ENCODE measurements at places on chromosomes 16 and 17. TPM values are rescaled to one million over a fixed set of nuclear protein-coding genes. Genes with fewer than 3 reads are reported as not detected.

Gene EFCAB5
- total RNA-seq, result not detected

Gene PDE6G
- total RNA-seq, result 1.4 TPM

DNA sequence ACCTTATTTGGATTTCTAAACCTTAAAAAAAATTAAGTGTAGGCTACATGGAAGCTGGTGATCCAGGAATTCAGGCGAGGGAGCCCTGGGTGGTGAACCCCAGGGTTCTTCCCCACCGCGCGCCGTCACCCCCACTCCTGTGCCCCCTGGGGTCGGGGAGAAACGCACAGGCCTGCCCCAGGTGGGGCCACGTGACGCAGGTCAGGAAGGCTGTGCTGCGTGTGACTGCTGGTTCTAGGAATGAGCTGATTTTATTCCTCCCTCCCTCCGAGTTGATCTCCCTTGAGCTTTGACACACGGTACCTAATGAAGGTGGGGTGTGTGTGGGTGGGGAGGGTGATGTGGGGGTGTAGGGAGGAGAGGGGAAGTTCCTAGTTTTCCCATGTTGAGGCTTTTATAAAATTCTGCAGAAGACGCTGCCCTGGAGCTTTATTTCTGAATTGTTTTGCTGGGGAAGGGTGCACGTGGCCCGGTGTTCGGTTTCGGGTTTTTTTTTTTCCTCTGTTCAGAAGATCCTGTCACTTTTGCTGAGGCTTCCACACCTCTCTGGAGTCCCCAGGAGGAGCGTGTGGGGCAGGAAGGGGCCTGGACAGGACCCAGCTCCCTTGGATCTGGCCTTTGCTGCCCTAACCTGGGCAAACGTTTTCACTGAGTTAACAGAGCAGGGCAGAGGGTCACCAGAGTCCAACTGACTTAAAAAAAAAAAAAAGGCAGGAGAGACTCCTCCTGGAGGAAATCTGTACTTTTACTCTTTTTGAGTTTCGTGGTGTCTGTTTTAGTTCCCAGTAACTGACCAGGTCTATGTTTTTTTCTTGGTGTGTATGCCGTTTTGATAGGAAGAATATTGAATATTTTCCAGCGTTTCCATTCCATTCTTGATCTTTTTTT is 55.8 kb upstream of the GSE1 start:
- no peaks in the 10 kb centered on the region for H3K27me3 ChIP-seq
- no peaks in the 10 kb centered on the region for H3K36me3 ChIP-seq
- H3K4me1 ChIP-seq, result peaks cover 67% of the 10 kb centered on the region
- DNase-seq, result peak; percentile 75
- peak overlapping the region; percentile 73 for H3K27ac ChIP-seq

GRCh38 chr16:73041676-73042075 is 6.3 kb downstream of the ZFHX3 start:
- H3K4me3 ChIP-seq, result no peak overlapping the region
- no peaks in the 10 kb centered on the region for H3K36me3 ChIP-seq
- no peaks in the 10 kb centered on the region for H3K27me3 ChIP-seq
- peaks cover 100% of the 10 kb centered on the region for H3K4me1 ChIP-seq
- no peak for DNase-seq

- no peaks in the 10 kb centered on the region for H3K27me3 ChIP-seq
- H3K36me3 ChIP-seq, result no peaks in the 10 kb centered on the region
- 0 out of 2 replicates have a peak, but pooled peaks cover 6% of the 10 kb centered on the region for H3K4me1 ChIP-seq
- no peak overlapping the region for H3K27ac ChIP-seq
- DNase-seq, result no peak
These were observed 109.9 kb upstream of the TBX2 start for GRCh38 chr17:61289408-61290385.

DNA sequence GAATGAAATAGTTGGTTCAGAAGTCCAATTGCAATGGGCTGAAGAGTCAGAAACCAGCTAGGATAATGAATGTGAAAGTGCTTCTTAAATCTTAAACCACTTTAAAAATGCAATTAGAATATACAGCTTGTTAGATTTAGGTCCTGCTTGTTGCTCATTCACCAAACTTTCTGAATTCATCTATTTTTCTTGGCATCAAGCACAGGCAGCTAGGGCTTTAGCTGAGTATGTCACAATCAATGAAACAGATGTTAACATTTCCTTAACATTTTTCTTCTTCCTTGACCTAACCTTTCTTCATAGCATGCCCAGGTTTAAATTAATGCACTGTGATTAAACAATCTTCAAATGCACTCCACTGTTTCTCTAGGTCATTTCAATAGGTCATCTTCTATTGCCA is 14.4 kb downstream of the KIF2B start:
- no peak overlapping the region for H3K27ac ChIP-seq
- H3K4me1 ChIP-seq, result no peaks in the 10 kb centered on the region
- H3K27me3 ChIP-seq, result no peaks in the 10 kb centered on the region
- no peak for DNase-seq

DNA sequence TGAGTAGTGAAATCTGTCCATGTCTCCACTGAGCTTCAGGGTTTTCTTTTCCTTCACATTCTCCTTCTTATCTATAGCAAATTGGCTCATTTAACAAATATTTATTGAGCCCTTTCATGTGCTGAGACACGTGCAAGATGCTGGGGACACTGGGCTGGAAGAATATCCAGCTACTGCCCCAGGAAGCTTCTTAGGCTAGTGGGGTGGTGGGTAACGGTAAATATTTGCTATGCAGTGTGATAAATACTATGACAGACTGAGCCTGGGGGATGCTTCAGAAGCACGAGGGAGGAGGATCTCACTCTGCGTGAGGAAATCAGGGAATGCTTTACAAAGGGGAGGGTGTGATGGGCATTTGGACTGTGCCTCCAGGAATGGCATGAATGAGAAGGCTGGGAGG is 524.1 kb downstream of the GRIN2A start:
- no peak overlapping the region for H3K27ac ChIP-seq
- H3K4me3 ChIP-seq, result no peak overlapping the region
- no peaks in the 10 kb centered on the region for H3K27me3 ChIP-seq
- DNase-seq, result no peak

- H3K27ac ChIP-seq, result no peak overlapping the region
- H3K27me3 ChIP-seq, result no peaks in the 10 kb centered on the region
- peaks cover 57% of the 10 kb centered on the region for H3K4me1 ChIP-seq
- no peak for DNase-seq
These were observed 13.6 kb downstream of the DRC7 start for GRCh38 chr16:57708168-57708567.

DNA sequence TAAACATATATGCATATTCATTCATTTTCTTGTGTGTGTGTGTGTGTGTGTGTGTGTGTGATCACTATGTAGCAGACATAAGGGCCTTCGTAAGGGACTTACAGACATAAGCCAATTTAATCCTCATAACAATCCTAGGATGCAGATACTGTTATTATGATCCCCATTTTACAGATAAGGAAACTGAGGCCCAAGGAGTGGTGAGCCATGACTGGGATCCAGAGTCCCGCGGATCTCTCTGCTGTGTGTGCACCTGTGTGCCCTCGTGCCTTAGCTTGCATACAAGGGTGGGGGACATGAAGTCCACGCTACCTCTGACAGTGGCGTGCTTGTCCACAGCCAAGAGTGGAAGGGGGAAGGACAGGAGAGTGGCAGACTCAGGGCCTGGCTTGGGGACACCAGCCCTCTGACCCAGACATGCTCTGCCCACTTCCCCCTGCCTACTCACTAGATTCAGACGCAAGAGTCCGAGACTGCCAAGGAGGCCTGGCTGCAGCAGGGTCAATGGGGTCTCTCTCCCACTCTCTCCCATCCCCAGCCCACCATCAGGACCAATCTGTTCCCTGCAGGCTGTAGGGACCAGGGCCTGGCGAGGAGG is 9.8 kb upstream of the SMTNL2 start:
- H3K36me3 ChIP-seq, result no peaks in the 10 kb centered on the region
- H3K27me3 ChIP-seq, result no peaks in the 10 kb centered on the region
- DNase-seq, result no peak
- H3K4me1 ChIP-seq, result peaks cover 54% of the 10 kb centered on the region
- no peak overlapping the region for H3K4me3 ChIP-seq

DNA sequence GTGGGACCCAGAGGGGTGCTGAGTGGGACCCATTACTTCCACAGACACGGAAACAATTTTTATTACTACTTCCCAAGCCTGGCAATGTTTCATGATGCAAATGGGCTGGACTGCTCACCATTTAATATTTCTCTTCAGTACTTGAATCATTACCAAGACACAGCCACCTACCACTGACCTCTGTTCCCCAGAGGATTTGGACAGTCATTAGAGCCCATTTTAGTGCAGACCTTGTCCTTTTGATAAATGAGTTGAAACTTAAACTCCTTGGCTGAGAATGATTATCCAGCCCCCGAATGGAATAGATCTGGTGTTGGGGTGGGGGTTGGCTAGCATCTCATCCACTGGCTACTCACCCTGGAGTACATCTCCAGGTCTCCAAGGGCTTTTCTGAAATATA is 33.6 kb upstream of the APOH start:
- DNase-seq, result no peak
- H3K36me3 ChIP-seq, result no peaks in the 10 kb centered on the region
- no peak overlapping the region for H3K27ac ChIP-seq
- no peaks in the 10 kb centered on the region for H3K27me3 ChIP-seq
- peaks cover 16% of the 10 kb centered on the region for H3K4me1 ChIP-seq
- no peak overlapping the region for H3K4me3 ChIP-seq

DNA sequence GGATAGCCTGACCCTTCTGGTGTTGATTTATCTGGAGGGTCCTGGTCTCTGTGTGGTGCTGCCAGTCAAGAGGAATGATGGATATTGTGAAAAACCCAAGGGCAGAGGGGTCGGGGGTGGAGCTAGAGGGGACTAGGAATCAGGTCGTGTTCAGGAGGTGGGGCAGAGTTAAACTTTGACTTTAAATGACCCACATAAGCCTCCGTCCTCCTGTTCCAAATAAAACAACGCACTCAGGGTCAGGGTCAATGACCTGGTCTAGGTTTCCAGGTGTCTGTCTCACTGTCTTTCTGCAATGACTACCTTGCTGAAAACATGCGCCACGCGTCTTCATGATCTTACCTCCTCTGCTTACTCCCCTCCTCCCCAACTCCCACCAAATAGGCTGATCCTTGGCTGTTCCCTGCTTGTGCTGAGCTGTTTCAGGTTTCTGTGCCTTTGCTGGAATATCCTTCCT is 14.7 kb downstream of the AOC3 start:
- H3K27ac ChIP-seq, result peak overlapping the region; percentile 62
- H3K4me1 ChIP-seq, result peaks cover 63% of the 10 kb centered on the region
- DNase-seq, result peak; percentile 58
- H3K27me3 ChIP-seq, result no peaks in the 10 kb centered on the region
- peak overlapping the region; percentile 5 for H3K4me3 ChIP-seq

DNA sequence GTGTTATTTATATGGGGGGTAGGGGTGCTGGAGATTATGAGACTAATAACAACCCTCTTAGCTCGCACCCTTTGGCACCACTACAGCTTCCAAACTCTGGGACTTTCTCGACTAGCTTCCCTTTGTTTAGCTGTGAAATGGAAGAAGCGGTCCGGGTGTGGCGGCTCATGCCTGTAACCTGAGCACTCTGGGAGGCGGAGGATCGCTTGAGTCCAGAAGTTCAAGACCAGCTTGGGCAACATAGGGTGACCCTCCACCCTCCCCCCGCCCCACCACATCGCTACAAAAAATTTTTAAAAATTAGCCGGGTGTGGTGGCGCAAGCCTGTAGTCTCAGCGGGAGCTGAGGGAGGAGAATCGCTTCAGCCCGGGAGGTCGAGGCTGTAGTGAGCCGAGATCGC is 814 bp upstream of the CDH3 start:
- peaks cover 24% of the 10 kb centered on the region for H3K4me1 ChIP-seq
- no peak overlapping the region for H3K4me3 ChIP-seq
- no peak overlapping the region for H3K27ac ChIP-seq
- H3K27me3 ChIP-seq, result peaks cover 15% of the 10 kb centered on the region

GRCh38 chr17:44081681-44082080 is 11.1 kb downstream of the G6PC3 start:
- H3K27me3 ChIP-seq, result no peaks in the 10 kb centered on the region
- no peak overlapping the region for H3K27ac ChIP-seq

DNA sequence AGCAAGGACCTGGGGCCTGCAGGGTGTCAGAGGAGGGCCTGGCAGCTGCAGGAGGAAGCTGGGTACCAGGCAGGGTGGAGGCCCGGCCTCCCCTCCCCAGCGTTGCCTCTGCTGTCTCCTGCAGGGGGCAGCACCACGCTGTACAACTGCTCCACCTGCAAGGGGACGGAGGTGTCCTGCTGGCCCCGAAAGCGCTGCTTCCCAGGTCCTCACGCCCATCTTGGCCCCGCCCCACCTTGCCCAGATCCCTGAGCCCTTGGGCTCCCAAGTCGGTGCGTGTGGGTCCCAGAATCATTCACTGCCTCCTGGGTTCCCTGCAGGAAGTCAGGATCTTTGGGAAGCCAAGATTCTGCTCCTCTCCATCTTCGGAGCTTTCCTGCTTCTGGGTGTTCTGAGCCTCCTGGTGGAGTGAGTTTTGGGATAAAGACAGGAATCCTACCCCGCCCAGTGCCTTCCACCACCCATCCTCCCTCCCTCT is 1.2 kb downstream of the TMEM95 start:
- H3K27ac ChIP-seq, result no peak overlapping the region
- H3K4me1 ChIP-seq, result peaks cover 26% of the 10 kb centered on the region
- no peak overlapping the region for H3K4me3 ChIP-seq
- H3K27me3 ChIP-seq, result peaks cover 11% of the 10 kb centered on the region
- DNase-seq, result no peak
- H3K36me3 ChIP-seq, result no peaks in the 10 kb centered on the region

DNA sequence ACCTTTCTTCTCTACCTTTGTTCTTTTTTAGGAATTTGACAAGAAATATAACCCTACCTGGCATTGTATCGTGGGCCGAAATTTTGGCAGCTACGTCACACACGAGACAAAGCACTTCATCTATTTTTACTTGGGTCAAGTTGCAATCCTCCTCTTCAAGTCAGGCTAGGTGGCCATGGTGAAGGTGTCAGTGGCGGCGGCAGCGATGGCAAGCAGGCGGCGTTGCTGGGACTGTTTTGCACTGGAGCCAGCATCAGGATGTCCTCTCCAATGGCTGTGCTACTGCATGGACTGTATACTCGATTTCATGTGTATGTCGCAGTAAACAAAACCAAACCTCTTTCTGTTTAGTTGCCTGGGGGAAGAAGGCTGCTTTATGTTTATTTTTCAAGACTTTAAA is 5.9 kb downstream of the DYNLL2 start:
- H3K4me1 ChIP-seq, result peaks cover 63% of the 10 kb centered on the region
- no peak overlapping the region for H3K27ac ChIP-seq
- peaks cover 34% of the 10 kb centered on the region for H3K36me3 ChIP-seq
- no peaks in the 10 kb centered on the region for H3K27me3 ChIP-seq

DNA sequence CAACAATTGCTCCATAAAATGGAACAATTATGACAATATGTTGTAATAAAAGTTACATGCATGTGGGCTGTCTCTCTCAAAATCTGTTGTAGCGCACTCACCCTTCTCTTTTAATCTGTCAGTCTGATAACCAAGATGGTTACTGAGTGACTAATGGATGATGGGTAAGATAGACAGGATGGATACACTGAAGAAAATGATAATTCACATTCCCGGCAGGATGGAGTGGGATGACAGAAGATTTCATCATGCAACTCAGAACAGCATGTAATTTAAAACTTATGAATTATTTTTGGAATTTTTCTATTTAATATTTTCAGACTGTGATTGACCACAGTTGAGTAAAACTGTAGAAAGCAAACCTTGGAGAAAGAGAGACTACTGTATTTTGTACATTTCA is 30.5 kb downstream of the CDH13 start:
- no peak overlapping the region for H3K27ac ChIP-seq
- no peak for DNase-seq
- no peaks in the 10 kb centered on the region for H3K27me3 ChIP-seq
- H3K36me3 ChIP-seq, result no peaks in the 10 kb centered on the region
- no peak overlapping the region for H3K4me3 ChIP-seq
- peaks cover 18% of the 10 kb centered on the region for H3K4me1 ChIP-seq

- H3K4me3 ChIP-seq, result no peak overlapping the region
- H3K4me1 ChIP-seq, result no peaks in the 10 kb centered on the region
- DNase-seq, result no peak
- no peaks in the 10 kb centered on the region for H3K36me3 ChIP-seq
- H3K27me3 ChIP-seq, result no peaks in the 10 kb centered on the region
These were observed 7.5 kb upstream of the XPO6 start for GRCh38 chr16:28219282-28219681.

Data from HepG2 (cell line).